ENCODE measurements at places on chromosomes 11 and 22.

DNA sequence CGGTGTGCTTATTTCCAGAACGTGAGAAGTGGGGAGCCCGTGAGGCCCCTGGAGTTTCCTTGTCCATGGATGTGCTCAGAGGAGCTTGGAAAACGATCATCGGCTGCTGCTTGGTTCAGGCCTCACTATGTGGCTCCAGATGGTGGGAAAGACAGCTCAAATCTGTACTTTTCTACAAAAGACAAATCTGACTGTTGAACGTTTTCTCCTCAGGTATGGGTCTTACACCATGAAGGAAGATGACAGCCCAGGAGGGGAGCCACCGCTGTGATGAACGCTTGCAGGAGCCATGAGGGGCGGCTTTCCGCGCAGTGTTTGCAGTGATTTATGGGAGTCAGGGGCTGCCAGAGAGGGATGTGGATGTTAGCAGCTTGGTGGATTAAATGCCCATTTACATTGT, 109.4 kb upstream of the E2F8 start:
- DNase-seq = no peak

DNA sequence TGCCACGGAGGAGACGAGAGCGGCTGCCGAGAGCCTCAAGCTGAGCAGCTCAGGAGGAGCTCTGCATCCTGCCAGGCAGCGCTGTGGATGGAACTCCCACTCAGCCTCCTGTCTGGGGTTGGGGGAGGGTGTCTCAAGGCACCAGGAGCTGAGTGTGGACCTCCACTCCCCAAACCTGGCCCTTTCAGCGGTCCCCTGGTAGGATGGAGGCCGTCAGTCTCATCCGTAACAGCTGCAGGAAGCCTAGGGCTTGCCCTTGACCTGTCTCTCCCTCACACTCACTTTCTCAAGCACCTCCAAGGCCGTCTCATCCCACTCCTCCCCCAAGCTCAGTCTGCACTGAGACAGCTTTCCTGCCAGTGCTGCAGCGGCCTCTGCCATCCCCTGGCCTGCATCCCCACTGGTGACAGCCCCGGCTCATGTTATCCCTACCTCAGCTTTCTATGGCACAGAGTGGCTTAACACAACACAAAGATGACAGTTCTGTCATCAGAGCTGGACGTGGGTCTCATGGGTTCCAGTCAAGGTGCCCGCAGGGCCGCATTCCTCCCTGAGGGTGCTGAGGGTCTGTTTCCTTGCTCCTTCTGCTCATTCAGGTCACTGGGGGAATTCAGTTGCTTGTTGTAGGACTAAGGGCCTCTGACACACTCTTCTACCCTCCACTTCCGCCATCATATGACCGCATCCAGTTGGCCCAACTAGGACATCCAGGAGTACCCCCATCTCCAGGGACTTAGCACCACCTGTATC, 341.9 kb upstream of the B3GAT1 start:
- DNase-seq = no peak

DNA sequence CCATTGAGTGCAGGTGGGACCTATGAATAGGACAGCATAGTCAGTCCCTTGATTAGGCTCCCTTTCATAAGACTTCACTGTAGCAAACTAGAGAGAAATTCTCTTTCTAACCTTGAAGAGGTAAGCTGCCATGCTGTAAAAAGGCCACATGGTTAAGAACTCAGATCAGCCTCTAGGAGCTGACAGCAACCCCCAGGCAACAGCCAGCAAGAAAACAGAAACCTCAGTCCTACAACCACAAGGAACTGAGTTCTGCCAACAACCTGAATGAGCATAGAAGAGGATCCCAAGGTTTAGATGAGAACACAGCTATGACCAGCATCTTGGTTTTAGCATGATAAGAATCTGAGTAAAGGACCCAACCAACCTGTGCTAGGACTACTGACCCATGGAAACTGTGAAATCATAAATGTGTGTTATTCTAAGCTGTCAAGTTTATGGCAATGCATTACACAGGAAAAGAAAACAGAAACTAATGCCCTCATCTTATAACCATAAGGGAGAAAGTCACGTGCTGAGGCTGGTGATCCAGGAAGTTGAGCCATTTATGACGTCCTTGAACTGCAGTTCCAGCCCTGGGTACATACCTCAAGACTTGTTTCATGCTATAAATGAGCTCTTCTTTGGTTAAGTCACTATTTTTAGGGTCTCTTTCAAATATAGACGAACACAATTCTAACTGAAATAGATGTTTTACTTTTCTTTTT, 43.3 kb downstream of the RAB38 start:
- no peak for DNase-seq

DNA sequence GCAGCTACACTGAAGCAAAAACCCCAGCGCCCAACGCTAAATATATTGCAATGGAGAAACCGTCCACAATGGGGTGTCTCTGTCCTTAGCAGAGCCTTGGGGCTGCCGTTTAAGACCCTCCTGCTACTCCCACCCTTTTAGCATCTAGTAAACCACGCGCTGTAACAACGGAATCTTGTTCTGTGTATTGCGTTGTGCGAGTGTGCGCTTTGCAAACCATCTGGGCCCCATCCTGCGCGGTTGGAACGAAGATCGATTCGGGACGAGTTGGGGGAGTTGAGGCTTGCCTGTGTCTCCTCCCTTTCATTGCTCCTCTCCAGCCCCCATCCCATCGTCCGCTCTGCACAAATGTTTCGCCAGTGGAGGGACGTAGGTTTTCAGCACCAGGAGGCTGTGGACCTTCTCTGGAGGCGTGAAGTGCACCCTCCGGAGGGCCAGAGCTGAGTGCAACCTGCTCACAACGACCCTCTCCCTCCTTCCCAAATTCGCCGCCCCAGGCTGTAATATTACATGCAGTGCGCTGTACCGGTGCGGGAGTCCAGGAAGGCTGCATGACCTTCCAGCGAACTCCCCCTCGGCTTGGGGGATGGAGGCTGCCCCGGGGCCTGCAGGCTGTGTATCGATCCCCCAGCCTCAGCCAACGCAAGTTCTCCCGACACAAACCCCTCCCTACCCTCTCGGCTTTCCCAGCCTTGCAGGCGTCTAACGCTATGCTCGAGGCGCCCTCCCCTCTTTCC, 1.6 kb upstream of the KMT2A start:
- peak; percentile 78 for DNase-seq

DNA sequence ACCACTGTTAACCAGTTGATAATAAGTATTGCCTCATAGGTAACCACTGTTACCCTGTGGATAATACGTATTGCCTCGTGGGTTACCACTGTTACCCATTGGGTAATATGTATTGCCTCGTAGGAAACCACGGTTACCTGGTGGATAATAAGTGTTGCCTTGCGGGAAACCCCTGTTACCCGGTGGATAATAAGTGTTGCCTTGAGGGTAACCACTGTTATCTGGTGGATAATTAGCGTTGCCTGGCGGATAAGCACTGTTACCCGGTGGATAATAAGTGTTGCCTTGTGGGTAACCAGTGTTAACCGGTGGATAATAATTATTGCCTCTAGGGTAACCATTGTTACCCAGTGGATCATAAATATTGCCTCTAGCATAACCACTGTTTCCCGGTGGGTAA, 27.3 kb upstream of the NXPE4 start:
- DNase-seq = no peak

DNA sequence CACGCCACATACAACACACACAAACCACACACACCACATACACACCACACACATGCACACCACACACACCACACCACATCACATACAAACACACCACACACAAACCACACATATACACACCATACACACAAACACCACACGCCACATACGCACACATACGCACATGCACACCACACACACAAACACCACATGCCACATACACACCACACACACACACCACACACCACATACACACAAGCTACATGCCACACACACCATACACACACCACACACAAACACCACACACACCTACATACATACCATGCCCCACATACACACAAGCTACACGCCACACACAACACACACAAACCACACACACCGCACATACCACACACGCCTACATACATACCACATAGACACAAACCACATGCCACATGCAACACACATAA, 15.7 kb upstream of the TH start:
- no peak for DNase-seq

DNA sequence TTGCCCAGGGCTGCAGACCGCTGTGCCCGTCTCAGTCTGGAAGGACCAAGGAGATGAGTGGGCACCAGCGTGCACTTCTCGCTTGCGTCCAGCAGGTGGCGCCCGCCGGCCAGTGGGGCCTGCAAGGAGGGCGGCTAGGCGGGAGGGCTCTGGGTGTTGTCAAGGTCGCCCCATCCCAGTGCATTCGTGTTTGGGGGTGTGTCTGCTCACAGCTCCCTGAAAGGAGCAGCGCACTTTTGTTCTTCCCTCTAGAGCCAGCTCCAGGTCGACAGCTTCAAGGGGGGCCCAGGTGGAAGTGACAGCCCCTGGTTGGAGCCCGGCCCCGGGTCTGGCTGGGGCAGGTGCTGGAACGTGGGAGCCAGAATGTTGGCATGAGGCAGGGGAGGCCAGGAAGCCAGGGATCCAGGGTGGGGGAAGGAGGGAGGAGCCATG, 23.4 kb upstream of the MPPED1 start:
- peak; percentile 91 for DNase-seq

GRCh38 chr11:83540112-83540675, 254.0 kb upstream of the CCDC90B start:
- DNase-seq = no peak

DNA sequence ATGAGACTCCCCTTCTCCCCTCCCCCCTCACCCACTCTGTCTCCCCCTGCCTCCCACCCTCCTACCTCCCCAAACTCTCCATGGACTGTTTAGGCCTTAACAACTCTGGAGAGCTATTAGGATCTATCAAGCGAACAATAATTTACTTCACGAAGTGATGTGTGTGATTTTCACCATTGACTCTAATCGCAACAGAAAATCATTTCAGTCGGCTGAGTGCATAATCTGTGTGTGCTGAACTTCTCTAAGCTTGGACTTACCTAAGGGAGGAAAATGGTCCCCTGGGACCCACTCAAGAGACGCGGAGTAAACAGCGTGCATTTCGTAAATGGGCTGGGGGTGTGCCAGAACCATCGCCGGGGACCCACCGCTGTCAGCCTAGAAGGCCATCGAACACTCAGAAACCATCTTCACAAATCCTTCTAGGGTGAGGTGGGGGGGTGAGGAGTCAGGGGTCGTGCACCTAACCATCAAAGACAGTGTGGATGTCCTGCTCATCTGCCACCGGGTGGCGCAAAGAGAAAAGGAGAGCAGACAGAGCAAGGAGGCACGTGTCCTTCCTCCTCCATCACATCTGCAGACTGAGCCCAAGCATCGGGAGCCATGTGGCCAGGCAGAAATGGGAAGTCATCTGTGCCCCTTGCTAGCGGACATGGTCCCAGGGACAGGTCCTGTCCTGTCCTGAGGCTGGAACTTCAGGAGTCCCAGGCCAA, 62.1 kb upstream of the NUP50 start:
- no peak for DNase-seq

- DNase-seq = no peak
Observed at GRCh38 chr11:1503708-1504104, 17.1 kb upstream of the MOB2 start.

GRCh38 chr11:12854829-12855228, 154.3 kb upstream of the RASSF10 start:
- no peak for DNase-seq

GRCh38 chr11:18669219-18669596, 29.4 kb upstream of the TMEM86A start:
- DNase-seq = peak; percentile 66
